Activated T-cell treated with anti-CD3 and anti-CD28 coated beads, Interleukin-2, amount 50 U/mL, for 72 hours (primary cell): ENCODE measurements at places on chromosomes 12 and 14.

DNA sequence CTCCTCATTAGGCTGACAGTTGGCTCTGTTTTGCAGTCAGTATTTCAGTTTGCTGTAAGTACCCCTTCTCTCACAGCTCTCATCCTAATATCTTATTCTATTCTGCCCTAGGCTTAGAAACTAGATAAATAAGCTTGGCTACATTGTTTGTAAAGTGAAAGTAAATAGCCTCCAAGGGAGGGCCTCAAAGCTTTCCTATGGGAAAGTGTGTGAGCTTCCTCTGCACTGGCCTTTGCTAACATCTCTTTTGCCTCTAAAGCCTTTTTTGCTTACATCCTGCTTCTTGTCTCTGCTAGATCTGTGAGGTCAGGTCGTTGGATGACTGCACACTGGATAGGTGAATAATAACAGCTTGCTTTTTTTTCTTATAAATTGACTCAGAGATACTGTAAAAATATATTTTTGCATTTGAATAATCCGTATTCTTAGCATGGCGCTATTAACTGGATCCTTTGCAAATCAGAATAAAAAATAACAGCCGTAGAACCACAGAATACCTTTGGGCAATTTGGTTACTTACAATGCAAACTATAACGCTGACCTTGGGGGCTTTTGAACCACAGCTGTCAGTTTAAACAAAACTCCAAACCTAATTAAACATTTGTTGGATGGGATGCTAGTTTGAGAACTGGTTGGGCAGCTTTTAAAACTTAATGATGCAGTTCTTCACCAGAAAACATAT is 55.1 kb downstream of the TTC6 start:
- DNase-seq: no peak

DNA sequence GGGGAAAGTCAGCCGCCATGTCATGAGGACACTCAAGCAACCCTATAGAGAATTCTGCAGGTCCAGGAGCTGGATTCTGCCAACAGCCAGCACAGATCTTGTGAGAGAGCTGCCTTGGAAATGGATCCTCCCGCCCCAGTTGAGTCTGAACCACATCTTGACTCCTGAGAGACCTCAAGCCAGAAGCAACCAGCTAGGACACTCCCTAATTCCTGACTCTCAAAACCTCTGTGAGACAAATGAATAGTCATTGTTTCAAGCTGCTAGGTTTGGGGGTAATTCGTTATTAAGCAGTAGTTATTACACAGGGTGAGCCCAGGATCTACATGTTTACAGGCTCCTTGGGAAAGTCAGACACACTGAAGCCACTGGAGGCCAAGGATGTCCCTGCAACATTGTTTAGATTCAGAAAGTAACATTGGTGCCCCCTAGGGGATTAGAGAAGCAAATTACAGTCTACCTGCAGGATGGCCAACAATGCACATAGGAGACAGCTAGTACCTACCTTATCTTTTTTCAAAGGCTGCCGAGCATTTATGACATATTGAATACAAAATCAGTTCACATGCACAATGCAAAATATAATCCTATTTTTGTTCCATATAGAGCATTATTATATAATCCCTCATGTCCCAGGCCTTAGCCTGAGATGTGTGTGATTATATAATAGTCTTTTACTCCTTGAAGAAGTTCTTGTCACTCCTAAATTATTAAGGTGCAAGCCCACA is 57.9 kb upstream of the FICD start:
- no peak for DNase-seq

GRCh38 chr14:62889364-62889763 is 155.9 kb downstream of the KCNH5 start:
- DNase-seq: no peak

GRCh38 chr14:22549981-22550673 is 38.9 kb downstream of the DAD1 start:
- peak; percentile 81 for DNase-seq

DNA sequence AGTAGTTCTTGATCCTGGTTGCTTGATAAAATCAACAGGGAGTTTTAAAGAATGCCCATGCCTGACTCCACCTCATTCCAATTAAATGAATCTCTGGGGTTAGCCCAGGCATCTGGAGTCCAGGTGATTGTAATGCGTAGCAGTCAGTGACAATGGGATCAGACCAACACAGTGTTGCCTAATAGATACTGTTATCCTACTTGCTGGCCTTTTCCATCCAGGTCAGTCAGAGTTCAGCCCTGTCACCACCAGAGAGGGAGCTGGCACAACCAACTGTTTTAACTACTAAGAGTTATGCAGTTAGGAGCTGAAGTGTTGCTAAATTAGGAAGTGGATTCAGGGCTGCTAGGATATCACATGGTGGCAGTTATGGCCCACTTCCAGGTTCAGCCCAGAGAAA is 107.1 kb downstream of the GPR135 start:
- DNase-seq: no peak

- DNase-seq: no peak
These were observed 106.3 kb upstream of the FKBP4 start for GRCh38 chr12:2688381-2688931.

GRCh38 chr14:21382886-21383847 is 652 bp downstream of the SUPT16H start:
- DNase-seq: peak; percentile 64

DNA sequence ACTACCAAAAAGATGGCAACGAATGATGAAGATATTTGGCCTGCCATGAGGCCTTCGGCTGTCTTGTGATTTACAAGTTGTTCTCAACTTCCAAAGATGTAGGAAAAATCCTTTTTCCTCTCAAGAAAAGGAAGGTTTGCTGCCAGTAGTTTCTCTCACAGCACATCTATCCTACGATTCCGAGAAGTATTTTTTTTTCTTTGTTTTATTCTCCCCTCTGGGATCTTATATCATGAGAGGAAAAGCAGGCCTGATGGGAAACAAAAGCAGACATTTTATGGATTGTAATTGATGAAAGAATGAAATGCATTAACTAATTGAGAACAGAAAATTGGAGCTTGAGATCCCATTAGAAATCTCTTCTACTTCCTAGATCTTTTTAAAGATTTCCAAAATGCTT is 1197.9 kb upstream of the SEL1L start:
- no peak for DNase-seq

- DNase-seq: no peak
These were observed 94.3 kb downstream of the FUT8 start for GRCh38 chr14:65506801-65507200.

DNA sequence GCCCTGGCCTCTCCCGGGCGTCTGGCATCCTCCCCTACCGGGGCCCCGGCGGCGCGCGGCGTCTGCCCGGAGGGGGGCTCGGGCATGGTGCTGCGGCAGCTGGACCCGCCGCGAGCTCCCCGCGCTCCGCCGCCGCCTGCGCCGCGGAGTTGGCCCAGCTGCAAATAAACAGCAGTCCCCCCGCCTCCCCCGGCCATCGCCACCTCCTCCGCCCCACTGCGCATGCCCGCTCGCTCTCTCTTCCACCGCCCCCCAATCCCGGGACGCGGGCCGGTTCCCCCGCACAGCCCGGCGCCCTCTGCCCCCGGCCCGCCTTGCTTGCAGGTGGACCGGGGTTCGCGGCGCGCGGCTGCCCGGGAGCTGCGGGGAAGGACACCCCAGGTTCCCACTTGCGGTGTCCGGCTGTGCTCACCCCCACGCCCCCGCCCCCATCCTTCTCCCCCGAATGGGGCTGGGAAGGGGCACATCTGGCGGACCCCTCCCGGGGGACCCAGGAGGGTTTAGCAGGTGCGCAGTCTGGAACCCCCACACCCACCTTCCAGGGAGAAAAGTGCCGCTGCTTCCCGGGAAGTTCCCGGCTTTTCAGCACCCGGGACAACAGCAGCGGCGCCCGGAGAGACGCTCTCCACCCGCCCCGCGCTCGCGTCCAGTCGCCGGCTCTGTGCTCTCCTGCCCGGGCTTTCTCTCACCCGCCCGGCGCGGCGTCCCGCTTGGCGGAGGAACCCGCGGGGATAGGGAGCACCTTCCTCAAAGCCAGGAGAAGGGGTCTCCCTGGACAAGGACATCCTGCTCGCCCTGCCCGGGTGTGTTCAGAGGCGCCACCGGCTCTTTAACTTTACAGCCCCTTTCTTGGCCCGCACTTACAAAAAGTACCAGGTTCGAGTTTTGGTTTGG is at the start of gene TMTC1:
TMTC1 (minus strand) TSS at position 170 of the 894 bp plus-strand sequence. CDS start 191 bp downstream, outside the sequence.
- DNase-seq: no peak

DNA sequence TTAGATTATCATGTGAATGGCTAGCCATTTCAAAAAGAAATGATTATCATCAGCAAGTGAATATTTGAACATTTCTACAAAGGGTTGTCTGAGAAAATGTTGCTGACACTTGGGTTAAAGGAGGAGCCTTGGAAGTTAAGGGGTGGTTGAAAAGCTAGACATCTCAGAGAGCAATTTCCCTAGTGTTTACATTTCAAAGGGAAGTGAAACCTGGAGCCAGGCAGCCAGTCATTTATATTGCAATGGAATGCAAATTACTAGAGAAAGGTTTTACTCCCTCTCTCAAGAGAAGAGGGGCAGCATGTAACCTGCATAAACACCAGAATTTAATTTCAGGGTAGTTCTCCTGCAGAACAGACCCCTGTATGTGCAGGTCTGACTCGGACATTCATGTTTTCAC is 279.0 kb downstream of the SLC16A7 start:
- no peak for DNase-seq

GRCh38 chr14:93041830-93042229 is 73.9 kb downstream of the ITPK1 start:
- no peak for DNase-seq

GRCh38 chr12:32501835-32502333 is 102.5 kb downstream of the FGD4 start:
- DNase-seq: no peak

DNA sequence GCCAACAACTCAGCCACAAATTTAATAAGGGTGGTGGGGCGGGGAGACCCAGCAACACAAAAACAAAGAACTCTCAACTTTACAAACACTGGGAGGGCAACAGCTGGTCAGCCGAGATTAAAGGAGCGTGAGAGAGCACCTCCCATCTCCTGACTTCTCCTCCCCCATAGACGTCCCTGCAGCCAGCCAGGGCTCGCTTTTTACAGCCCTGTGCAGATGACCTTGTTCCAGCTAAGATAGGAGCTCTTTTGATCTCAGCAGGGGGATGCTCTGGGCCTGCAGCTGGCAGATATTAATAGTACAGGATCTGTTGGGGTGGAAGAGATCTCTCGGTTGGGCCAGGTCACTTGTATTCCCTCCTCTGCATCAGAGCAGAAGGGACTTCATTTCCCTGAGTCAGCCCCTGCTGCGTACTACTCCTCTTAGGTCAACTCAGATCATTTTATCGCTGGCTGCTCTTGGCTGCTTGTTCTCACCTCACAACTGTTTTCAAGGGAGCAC is 475.8 kb downstream of the RAD51B start:
- no peak for DNase-seq

GRCh38 chr12:64525461-64526160 is 73.7 kb downstream of the TBK1 start:
- DNase-seq: no peak

GRCh38 chr14:34173916-34174315 is 223.0 kb upstream of the EGLN3 start:
- DNase-seq: no peak

- DNase-seq: no peak
These were observed 49.7 kb downstream of the DRAM1 start for GRCh38 chr12:101927036-101927435.

DNA sequence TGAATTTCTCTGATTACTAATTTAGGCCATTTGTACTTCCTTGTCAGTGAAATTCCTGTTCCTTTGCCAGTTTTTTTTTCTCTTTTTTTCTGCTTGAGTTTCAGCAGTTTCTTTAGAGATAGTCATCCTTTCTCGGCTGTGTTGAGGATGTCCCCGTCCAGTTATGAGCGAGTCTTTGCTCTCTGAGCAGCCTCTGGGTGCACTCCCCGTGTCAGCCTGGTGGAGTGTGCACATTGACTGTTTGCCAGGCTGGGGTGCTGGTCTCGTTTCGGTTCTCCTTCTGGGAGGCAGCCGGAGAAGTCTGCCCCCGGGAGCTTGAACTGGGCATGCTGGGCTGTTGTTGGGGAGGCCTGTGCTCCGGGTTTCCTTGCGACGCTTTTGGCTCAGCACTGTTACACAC is 3.0 kb downstream of the PACS2 start:
- DNase-seq: no peak
